ENCODE measurements at places on chromosomes 1 and 21.

- no peak for DNase-seq
Measured at GRCh38 chr21:46002841-46003574, 21.4 kb downstream of the COL6A1 start.

- no peak for DNase-seq
Measured at GRCh38 chr1:198674009-198674408, 35.2 kb downstream of the PTPRC start.

DNA sequence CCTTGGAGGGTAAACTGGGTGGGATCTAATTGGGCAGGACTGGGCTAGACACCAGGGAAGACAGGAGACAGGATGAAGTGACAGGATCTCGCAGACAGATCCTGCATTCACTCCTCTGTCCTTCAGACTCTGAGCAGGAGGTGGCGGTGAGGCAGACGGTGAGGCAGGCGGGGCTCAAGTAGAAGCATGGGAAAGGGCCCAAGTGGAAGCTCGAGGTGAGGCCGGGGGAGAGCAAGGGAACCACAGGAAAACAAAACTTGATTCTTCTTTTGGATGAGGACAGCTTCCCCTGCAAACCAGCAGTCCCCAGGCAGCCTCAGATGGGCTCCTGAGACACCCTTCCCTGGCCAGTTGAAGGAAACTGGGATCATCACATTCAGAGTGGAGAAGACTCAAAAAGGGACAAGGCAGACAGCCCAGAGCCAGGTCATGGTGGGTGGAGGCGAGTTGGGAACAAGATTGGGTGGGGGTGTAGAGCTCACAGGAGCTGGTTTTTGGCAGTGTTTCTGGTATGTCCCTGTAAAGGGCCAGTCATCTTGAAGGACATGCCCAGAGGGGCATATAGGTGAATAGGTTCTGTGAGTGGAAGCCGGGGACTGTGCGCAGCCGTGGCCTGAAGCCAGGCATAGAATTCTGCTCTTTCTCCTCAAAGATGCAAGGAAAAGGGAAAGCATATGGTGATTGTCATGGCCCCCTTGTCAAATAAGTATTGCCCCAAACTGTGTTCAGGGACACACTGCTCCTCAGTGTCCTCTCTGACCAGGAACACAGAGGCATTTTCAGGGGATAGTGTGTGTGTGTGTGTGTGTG, 18.0 kb downstream of the INKA2 start:
- DNase-seq: no peak

DNA sequence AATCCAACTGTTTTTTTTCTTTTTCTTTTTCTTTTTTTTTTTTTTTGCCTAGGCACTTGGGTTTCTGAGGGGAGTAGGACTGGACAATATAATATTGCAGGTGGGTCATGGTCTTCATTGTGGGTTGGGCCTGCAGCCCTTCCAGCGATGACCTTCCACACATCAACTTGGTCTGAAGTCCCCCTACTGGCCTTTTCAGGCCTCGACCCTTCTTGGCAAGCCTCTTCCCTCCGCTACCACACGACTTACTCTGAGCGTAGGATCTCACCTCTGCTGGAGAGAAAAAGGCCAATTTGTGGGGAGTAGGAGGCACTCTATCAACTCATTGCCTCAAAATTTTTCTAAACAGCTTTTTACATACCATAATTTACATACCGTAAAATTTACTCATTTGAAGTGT, 51.1 kb upstream of the GRIK3 start:
- no peak for DNase-seq

- DNase-seq: no peak
Measured at GRCh38 chr1:45473302-45473701, 17.7 kb downstream of the TESK2 start.

GRCh38 chr1:234730475-234730769, 120.4 kb upstream of the IRF2BP2 start:
- DNase-seq: no peak

DNA sequence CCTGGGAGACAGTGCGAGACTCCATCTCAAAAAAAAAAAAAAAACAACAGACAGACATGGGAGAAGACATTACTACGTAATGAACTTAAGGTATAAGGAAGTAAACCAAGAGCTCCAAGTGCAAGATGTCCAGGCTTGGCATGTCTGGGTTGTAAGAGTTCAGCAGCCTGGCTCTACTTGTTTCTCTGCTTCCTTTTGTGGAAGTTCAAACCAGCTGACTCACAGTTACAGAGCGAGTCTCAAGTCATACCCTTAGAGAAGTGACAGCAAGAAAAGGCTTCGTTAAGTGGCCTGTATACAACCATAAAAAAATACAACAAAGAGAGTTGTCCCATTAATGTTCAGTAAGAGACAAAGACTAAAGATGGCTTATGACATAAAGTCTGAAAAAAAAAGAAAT, 1.3 kb downstream of the RIT1 start:
- DNase-seq: no peak

DNA sequence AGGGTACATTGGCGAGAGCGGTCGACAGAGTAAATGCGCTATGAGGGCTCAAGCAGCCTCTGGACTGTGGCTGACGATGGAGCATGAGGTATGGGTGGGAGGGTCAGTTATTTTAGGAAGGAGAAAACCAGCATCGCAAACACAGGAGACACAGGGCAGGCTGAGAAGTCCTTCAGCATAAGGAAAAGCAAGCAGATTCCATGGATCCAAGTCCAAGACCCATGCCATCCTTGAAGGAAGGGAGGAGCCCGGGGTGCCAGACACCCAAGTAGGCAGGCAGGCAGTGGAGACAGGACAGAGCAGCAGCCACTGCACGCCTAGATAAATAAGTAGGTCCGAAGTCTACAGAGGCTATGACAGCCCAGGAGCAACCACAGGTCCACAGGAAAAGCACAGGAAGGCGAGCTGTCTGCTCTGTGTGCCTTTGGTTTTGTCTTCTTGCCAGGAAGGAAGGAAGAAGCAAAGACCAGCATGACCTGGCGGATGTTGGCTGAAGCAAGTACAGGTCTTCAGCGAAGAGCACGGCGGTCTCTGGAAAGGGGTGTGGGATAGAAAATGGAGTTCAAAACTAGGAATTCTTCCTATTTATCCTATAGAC, 76.4 kb upstream of the SLC45A1 start:
- no peak for DNase-seq

- DNase-seq: no peak
Measured at GRCh38 chr1:101280942-101281654, 44.3 kb downstream of the S1PR1 start.

- DNase-seq: no peak
Measured at GRCh38 chr21:15272171-15272570, 207.4 kb upstream of the NRIP1 start.

DNA sequence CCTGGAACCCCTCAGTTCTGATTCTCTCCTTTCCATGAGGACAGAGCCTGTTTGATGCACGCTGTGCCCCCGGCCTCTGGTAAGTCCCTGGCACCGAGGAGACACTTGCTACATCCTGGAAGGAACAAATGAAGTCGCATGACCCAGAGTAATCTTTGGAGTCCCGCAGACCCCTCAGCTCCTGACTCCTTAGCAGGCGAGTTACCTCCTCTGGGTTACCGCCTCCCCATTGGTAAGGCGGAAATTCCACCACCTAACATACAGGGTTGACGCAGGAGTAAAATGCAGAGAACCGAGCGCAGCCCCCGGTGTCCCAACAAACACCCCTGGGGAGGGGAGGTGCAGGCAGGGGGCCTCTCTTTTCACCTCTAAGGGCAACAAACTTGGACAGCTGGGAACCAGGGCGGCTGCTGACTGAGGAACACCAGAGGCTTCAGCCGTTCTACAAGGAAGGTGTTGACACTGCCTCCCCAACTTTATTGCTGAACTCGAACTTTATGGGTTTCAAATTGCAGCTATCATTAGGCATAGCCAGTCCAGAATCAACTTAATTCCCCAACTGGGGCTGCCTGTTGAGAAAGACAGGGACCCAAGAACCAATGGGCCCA, 115.3 kb upstream of the IFFO2 start:
- no peak for DNase-seq

DNA sequence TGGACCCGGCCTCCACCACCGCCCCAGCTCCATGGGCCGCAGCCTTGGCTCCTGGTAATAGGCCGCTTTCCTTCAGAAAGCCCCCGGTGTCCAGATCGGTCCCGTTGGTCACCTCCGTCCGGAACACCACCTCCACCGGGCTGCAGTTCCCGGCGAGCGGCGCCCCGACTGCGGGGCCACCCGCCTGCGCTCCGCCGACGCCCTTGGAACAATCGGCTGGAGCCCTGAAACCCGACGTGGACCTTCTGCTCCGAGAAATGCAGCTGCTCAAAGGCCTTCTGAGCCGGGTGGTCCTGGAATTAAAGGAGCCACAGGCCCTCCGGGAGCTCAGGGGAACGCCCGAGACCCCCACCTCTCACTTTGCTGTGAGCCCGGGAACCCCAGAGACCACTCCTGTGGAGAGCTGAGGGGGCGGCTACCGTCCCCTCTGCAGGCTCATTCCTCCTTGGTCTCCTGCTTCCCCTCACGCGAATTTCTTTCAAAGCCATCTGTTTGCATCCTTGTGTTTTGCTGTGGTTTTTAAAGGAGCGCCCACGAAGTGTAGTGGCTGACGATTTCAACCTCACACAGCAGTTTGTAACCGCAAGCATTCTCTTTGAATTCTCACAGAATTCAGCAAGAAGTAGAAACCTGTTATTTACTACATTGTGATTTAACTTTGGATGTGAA, 6.0 kb downstream of the FCRLB start:
- no peak for DNase-seq

- no peak for DNase-seq
Measured at GRCh38 chr1:221869779-221870178, 127.9 kb upstream of the DUSP10 start.

DNA sequence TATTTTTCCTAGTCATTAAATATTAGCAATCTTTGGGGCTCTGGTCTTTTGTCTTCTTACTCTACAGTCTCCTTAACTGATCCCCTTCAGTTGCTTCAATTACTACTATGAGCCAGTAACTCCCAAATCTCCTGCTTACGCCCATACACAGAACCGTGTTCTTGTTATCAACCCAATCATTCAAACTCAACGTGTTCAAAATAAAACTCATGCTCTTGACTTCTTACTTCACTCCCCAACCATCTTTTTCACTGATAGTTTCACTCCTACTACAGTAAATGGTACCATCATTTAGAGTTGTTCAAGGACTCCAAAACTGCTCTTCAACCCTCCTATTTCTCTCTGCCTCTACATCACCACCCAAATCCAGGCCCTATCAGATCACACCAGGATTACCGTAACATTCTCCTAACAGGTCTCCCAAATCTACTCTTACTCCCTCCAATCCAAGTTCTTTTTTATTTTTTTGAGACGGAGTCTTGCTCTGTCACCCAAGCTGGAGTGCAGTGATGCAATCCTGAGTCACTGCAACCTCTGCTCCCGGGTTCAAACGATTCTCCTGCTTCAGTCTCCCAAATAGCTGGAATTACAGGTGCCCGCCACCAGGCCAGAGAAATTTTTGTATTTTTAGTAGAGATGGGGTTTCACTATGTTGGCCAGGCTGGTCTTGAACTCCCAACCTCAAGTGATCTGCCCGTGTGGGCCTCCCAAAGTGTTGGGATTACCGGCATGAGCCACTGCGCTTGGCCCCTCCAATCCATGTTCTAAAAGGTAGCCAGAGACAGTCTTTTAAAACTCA, 3.0 kb downstream of the YARS1 start:
- no peak for DNase-seq

DNA sequence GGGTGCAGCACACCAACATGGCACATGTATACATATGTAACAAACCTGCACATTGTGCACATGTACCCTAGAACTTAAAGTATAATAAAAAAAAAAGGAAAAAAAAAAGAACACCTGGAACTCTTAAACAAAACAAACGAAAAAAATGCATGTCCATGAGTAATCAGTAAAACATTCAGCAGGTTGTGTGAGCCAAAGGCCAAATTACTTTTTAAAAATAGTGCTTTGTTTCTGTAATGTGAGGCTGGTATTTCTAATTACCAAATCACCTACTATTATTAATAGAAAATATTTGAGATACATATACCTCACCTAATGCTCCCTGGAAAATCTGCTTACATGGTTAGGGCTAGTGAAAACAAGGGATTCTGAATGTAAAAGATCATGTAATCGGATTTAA, 294.4 kb upstream of the NR5A2 start:
- DNase-seq: no peak

GRCh38 chr21:34126269-34126668, 52.9 kb downstream of the MRPS6 start:
- DNase-seq: no peak

Data from GM12864 (cell line).